ENCODE measurements at places on chromosomes 5 and 9.

DNA sequence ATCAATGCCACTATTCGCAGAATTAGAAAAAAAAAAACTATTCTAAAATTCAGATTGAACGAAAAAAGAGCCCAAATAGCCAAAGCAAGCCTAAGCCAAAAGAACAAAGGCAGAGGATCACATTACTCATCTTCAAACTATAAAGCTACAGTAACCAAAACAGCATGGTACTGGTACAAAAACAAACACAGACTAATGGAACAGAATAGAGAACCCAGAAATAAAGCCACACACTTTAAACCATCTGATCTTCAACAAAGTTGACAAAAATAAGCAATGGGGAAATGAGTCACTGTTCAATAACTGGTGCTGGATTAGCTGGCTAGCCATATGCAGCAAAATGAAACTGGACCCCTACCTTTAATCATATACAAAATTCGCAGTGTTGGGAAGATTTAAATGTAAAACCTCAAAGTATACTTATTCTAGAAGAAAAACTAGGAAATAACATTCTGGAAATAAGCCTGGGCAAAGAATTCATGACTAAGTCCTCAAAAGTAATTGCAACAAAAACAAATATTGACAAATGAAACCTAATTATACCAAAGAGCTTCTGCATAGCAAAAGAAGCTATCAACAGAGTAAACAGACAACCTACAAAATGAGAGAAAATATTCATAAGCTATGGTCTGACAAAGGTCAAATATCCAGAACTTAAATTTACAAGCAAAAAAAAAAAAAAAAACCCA lies 153.7 kb downstream of the NDUFS4 start:
- DNase-seq, result no peak

DNA sequence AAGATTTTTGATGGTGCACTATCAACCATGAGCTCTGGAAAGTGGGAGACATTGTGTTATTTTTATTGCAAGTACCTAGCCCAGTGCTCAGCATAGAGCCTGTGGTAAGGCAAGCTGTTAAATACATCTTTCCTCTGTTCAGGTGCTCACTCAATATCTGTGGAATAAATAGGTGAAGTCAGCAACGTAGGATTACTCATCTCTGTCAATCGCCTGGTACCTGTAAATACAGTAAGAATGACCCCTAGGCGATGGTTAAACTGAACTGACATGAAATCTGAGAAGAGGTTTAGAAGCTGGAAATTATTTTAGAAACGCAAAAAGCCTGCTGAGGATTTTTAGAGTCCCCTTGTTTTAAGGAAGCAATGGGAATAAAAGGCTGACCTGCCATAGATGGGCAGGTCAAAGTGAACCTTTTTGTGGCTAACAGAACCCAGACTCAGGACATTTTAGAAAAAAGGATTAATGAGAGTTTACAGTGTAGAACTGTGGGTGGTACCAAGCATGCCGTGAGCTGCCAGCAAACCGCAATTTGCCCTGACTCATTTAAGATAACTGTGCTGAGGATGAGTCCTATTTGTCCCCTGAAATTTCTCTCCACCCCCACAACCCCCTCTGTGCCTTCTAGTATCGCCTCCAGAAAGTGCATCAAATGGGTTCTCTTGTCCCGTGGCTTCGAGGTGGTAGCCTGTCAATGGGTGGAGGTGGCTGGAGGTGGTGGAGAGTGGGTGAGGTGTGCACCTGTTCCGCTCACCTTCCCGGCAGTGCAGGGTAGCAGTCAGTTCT lies 375.1 kb downstream of the MED10 start:
- DNase-seq, result no peak

DNA sequence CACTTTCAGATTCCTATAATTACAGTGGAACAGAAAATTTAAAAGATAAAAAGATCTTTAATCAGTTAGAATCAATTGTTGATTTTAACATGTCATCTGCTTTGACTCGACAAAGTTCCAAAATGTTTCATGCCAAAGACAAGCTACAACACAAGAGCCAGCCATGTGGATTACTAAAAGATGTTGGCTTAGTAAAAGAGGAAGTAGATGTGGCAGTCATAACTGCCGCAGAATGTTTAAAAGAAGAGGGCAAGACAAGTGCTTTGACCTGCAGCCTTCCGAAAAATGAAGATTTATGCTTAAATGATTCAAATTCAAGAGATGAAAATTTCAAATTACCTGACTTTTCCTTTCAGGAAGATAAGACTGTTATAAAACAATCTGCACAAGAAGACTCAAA lies 29.5 kb downstream of the ZFYVE16 start:
- no peak for DNase-seq

DNA sequence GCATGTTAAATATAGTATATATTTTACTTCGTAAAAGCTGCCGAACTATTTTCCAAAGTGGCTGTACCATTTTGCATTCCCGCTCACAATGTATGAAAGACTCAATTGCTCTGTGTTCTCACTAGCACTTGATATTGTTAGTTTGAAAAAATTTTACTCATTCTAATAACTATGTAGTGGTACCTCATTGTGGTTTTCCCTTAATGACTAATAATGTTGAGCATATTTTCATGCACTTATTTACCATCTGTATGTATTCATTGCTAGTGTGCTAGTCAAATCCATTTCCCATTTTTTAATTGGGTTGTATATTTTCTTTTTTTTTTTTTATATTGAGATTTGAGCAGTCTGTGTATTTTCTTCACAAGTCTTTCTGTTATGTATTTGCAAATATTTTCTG lies 58.4 kb downstream of the RANBP17 start:
- DNase-seq, result peak; percentile 0

DNA sequence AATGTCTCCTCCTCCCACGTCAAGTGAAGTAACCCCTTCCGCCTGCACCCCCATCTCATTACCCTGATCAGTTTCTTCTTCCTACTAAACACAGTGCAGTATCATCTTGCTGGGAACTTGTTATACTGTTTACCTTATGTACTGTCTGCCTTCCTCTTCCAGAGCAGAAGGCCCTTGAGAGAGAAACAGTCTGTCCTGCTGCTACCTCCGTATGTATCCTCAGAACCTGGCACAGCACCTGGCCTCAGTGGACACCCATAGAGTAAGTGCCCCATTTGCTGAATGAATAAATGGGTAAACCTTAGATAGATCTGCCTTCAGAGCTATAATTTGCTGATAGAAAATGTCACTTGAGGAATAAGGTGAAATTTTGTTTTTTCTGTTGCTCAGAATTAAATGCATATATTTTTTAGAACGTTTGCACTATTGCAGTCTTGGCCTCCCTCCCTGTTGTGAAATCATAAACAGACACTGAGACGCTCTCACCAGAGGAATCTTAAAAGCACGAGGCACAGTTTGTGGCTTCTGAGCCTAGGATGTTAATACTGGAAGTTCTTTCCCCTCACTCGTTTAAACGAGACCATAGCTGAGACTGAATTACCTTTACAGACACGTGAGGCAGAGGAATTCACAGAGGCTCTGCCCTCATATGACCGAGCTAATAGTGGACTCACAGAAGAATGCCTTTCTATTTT lies 223.1 kb upstream of the DAP start:
- no peak for DNase-seq

DNA sequence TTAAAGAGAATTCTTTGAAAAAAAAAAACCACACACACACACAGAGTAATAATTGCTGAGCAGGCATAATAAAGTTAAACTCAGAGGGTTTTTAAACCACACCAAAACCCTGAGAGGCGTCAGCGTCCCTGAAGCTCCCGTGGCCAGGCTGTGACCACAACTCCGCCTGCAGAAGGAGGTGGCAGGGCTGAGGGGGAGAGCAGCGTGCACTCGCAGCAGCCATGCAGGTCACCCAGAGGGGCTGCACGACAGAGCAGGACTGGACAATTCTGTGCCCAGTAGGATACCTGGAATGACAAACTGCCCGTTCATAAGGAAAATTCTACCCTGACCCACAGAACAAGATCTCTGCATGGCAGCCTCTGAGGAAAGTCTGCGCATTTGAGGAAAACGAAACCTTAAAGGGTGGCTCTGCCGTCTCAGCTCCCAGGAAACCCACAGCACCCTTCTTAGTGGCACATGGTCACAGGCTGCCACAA lies 44.0 kb downstream of the ROR2 start:
- no peak for DNase-seq

DNA sequence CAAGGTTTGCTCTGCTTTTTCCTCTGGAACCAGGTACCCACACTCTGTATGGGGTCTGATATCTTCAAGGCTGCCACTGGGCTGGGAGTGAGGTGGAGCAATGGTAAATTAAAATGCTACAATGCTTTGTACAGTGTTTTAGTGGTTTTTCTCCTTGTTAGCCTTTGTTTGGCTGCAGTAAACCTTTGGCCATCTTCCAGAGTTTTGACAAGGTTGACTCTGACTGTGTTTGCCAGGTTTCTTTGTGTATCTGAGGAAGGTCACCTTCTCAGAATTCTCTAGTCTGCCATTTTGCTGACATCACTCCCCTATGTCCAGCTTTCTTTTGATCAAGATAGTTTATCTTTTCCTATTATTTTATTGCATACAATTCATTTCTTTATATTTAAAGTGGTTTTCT lies 11.2 kb downstream of the SPATA31D1 start:
- no peak for DNase-seq

- no peak for DNase-seq
These were observed 5.5 kb upstream of the PPP1R26 start for GRCh38 chr9:135473972-135474543.

DNA sequence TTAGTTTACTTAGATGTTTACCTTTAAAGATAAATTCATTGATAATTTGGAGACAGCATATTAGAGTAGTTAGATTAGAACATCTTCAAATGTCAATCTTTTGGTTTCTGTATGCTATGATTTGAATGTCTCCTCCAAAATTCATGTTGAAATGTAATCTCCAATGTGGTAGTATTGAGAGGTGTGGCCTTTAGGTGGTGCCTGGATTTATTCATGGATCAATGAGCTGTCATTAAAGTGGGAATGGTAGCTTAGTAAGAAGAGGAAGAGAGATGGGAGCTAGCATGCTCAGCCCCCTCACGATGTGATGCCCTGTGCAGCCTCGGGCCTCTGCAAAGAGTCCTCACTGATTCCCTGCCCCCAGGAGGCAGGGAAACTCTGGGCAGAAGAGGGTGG lies 133.6 kb upstream of the TUT7 start:
- no peak for DNase-seq

DNA sequence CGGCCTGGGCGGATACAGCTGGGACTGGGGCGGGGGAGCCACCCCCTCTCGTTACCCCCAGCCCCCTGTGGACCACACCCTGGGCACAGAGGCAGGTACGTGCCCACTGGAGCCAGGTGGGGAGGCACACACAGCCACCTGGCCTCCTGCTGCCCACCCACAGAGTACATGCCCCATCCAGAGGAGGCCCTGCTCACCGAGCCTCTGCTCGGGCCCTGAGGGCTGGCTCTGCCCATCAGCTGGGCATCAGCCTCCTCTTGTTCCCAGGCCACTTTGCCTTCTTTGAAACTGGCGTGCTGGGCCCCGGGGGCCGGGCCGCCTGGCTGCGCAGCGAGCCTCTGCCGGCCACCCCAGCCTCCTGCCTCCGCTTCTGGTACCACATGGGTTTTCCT lies 6.3 kb downstream of the MAMDC4 start:
- no peak for DNase-seq

- DNase-seq, result no peak
These were observed 35.9 kb downstream of the APTX start for GRCh38 chr9:32965566-32965965.

DNA sequence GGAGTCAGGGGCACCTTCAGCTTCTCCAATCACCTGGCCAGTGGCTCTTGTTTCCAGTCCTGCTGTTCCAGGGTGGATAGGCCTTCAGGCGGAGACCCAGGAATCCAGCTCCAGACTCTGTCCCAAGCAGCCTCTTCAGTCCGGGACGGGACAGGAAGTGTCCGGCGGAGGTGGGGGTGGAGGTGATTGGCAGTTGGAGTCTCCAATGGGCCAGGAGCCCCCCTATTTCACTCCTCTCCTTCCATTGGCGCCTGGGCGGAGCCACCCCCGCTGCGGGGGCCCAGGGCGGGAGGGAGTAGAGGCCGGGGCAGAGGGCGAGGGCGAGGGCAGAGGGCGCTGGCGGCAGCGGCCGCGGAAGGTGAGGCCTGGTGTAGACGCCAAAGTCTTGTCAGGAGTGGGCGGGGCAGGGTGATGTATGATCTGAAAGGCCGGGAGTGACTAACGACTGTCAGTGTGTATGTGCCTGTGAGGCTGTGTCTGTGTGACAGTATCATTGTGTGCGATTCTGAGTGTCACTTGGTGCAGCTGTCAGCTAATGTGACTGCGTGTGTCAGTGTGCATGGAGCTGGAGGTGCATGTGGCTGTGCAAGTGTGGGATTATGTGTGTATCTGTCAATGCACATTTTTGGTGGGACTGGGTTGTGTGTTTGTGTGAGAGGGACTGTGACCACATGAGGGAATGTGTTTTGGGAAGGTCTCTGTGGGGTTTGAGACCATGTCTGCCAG lies at the start of gene IL11RA:
TSS of gene IL11RA (plus strand) at position 310 of the 726 bp plus-strand sequence. CDS start 3,033 bp downstream, outside the sequence.
- DNase-seq, result no peak

DNA sequence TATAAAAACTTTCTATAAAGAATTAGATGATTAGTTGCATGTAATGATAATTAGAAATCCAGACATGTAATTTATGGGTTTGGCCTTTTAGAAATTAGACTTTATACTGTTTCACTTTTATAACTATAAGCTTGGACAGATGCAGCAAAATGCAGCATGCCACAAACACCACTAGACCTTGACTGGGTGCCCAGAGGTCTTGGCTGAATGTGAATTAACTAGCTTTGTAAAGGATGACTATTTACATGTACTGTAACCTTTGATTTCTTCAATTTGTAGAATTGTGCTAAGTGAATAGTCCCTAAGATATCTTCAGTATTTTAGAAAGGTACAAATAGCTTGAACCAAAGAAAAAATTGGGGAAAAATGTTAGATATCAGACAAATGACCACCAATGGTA lies 2168.1 kb downstream of the MAT2B start:
- DNase-seq, result no peak

- DNase-seq, result no peak
These were observed 17.0 kb downstream of the FGFR4 start for GRCh38 chr5:177103523-177104253.

DNA sequence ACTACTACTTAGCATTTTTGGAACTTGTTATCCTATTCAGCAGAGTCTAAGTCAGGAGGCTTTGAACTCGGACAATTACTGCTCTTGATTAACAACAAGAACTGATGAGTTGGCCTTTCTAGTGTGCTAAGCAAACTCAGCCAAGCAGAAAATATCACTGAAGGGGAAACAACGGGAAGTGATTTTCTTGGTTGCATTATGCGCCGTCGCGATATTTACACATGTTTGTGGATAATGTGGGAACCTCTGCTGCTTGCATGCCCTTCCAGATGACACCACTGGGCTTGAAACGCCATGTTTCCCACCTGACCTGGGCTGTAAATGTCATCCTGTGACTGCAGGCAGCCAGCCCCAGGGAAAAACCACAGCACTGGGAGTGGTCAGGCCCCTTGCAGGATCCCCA lies 205.5 kb downstream of the PAX5 start:
- DNase-seq, result no peak

- DNase-seq, result peak; percentile 100
These were observed 28.8 kb downstream of the PTPA start for GRCh38 chr9:129139993-129140396.

GRCh38 chr9:129602598-129603415 lies 18.1 kb downstream of the C9orf50 start:
- DNase-seq, result no peak

GRCh38 chr5:115626445-115626823 lies 598 bp upstream of the TMED7 start:
- no peak for DNase-seq

Measured in fibroblast of skin of left quadriceps (primary cell).